OCI-LY7 (cell line): ENCODE measurements at places on chromosomes 13 and 19. TPM values are rescaled to one million over a fixed set of nuclear protein-coding genes. Genes with fewer than 3 reads are reported as not detected.

ZNF208 gene
- total RNA-seq: not detected in 2 replicates

GRCh38 chr13:97432232-97432916, 1.6 kb upstream of the RAP2A start:
- DNase-seq: peak; percentile 4

DNA sequence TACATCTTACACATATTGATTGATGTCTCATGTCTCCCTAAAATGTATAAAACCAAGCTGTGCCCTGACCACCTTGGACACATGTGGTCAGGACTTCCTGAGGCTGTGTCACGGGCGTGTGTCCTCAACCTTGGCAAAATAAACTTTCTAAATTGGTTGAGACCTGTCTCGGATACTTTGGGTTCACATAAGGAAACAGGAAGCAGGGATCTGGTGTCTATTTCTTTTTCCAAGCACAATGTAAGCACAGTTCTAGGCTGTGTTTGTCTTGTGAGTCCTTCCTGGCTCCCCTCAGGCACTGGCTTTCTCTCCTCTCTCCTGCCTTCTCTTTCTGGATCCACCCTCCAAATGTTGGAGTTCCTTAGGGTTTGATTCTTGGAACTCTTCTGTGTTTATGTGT, 27.6 kb upstream of the TPT1 start:
- no peak for DNase-seq

DNA sequence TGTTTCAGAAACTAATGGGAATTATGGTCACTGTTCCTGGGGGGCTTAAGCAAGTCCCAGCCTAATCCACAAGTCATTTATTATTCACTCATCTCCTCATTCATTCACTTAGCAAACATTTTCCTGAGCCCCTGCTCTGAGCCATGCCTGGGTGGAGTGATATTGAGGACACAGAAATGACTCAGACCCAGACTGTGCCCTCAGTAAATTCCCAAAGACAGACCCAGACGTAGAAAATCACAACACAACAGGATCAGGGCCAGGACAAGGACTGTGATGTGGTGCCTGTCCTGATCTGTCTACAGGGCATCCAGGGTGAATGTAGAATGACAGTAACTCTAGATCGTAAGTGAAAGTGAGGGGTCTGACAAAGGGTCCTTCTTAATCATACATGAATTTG, 7.0 kb upstream of the SPACA6 start:
- no peak for DNase-seq

DNA sequence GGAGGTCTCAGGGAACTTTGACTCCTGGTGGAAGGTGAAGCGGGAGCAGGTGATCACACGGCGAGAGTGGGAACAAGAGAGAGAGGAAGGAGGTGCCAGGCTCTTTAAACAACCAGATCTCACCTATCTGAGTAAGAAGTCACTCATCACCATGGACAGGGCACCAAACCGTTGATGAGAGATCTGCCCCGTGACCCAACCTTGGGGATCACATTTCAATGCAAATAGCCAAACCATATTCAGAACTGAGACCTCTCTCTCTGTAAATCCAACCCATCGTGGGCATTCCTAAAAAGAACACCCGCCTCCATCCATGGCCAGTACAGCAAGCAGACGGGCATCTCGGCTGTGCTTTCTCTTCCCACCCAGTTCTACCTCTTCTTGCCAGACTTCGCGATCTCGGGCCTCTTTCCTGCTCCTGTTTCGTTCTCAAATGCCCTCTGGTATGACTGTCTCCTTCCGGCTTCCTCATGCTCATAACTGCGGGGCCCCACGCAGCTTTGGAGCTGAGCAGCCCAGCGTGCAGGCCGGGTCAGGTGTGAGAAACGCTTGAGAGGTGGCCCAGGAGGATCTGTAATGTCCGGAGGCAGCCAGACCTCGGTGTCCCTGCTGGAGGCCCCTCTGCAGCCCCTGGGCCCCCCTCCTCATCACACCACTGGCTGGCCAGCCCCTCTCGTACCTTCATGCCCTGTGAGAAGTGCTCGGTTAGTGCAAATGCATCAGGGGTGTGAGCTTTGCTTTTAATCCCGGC, 97.0 kb upstream of the GPR183 start:
- DNase-seq: no peak

- no peak for DNase-seq
These were observed 69.7 kb downstream of the PIBF1 start for GRCh38 chr13:72851678-72852014.

GRCh38 chr19:55437410-55437809, 5.7 kb downstream of the SHISA7 start:
- DNase-seq: no peak

- DNase-seq: no peak
These were observed 1.1 kb upstream of the PLVAP start for GRCh38 chr19:17378271-17378670.

CCDC194 gene
- total RNA-seq: 8.5 and 8.8 TPM in 2 replicates

DNA sequence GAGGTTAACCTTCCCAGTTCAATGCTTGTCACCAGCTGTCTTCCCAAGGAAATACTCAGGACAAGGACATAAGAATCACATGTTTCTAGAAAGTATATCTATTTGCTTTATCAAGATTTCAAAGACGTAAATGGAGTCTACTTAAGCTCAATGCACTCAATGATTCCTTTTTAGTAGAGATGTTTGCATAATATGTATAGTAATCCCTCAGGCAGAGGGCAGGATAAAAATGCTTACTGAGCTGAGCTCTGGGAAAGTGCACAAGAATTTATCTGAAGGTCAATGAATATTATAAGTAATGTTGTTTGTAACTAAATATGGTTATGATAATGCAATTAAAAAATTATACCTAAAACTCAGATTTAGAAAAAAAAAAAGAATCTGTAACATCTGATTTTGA, 1309.4 kb upstream of the SLC10A2 start:
- no peak for DNase-seq

PNMA8A gene
- total RNA-seq: not detected in 2 replicates

DNA sequence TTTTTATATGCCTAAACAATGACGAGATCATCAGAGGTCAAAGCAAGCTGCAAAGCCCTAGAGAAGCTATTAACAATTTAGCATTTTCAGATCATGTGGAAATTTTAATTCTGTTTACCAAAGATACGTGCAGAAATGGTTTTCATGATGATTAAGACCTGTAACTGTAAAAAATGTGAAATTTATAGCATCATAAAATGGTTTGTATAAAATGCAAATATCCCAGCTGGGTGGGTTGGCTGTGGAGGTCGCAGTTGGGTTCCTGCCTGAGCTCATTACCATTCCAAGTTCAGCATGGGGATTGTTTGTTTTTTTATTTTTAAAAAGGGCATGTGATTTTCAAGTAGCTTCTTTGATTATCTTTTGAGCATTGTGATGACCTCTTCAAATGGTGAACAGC, 47.9 kb upstream of the SIAH3 start:
- DNase-seq: no peak

ADGRE3 gene
- total RNA-seq: not detected in 2 replicates

DNA sequence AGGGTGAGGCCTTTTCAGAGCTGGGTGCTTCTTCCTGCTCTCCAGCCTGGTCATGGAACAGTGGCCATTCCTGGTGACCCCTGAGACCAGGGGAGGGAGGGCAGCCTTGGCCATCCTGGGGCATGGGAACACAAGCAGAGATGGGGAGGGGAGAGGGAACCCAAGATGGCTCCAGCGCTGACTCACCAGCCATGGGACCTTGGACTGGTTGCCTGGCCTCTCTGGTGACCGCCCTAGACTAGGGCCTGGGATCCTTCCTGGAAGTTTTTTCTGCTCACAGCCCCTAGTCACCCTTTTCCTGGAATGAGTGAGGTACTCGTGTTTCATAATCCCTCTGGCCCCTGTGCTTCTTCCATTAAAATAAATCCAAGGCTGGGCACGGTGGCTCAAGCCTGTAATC, 3.3 kb upstream of the OPA3 start:
- DNase-seq: no peak

LAIR1 gene
- 3.9 and 4.3 TPM in 2 replicates for total RNA-seq

YJEFN3 gene
- 35.3 and 35.8 TPM in 2 replicates for total RNA-seq

OVOL3 gene
- total RNA-seq: not detected in 2 replicates

- DNase-seq: no peak
These were observed 491.1 kb upstream of the TSHZ3 start for GRCh38 chr19:31840371-31840770.

DNA sequence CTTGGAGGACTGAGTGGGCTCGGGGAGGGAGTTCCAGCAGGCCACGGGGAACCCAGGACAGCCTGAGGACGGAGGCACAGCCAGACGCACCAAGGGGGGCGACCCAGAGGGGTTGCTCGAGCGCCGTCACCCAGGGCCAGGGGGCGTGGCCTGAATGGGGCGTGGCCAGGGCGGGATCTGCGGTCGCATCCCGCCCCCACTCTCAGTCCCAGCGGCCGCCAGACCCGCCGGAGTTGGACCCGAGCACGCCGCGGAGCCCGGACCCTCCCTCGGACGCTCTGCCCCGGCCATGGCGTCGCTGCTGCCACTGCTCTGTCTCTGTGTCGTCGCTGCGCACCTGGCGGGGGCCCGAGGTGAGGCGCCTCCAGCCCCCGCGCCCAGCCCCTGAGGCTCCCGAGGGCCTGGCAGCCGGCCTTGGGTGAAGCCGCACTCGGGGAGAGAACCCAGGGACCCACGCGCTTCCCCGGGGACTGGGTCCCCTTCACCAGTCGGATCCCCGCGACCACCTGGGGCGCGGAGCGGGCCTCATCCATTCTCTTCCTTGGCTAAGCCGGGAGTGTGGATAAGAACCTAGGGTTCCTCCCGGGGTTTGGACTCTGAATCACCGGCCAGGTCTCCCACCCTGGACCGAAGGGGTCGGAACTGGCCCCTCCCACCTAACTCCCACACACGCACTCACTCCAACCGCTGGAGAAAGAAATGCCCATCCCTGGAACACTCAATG, at the start of gene CILP2:
Gene CILP2, plus strand, starts transcription at position 205 of the 724 bp plus-strand sequence. Its CDS starts 85 bp downstream, at position 290.
- peak; percentile 45 for DNase-seq

- DNase-seq: no peak
These were observed 231.6 kb downstream of the DCT start for GRCh38 chr13:94247890-94248289.

DNA sequence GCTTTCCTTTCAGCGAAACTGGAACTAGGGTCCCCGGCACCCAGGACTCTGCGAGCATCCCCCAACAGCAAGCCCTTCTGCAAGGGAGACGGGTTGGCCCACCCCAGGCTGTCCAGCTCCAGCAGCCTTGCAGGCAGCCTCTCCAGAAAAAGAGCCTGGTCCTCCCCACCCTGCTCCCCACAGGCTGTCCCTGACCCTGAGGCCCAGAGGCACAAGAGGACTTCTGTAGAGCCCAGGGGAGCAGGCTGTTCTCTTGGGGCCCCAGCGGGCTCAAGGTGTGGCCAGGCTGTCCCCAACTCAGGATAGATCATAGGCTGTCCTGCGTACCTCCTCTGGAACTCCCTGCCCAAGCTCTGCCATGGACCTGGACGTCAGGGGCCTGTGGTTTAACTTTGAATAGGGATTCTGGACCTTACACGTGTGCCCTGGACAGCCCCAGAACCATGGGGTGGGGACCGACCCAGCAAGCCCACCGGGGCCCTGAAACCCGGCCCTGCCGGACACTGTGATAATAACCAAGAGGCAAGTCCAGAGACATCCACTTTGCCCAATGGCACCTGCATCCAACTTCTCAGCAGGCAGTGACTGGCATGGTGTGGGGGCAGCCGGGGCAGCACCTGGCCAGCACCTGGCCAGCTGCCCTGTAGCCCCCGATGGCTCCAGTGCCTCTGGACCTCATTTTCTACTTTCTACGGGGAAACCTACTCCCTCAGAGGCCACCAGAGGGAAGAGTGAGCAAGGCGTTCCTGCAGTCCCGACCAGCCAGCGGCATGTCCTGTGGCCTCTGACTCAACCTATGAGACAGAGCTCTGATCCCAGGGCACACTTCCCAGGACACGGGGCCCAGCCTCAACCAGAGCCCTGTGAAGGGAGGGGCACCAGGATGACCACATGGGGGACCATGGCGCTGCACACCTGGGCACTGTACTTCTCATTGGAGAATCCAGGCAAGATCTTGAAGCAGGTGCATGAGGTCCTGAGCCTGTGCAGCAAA, 50.9 kb upstream of the TPM4 start:
- DNase-seq: peak; percentile 22

GRCh38 chr19:38693380-38694223, 46.2 kb downstream of the ACTN4 start:
- peak; percentile 9 for DNase-seq

WASF3 gene
- total RNA-seq: 0.17 and 0.48 TPM in 2 replicates

GRCh38 chr13:68439817-68440216, 1209.7 kb upstream of the PCDH9 start:
- DNase-seq: no peak

DNA sequence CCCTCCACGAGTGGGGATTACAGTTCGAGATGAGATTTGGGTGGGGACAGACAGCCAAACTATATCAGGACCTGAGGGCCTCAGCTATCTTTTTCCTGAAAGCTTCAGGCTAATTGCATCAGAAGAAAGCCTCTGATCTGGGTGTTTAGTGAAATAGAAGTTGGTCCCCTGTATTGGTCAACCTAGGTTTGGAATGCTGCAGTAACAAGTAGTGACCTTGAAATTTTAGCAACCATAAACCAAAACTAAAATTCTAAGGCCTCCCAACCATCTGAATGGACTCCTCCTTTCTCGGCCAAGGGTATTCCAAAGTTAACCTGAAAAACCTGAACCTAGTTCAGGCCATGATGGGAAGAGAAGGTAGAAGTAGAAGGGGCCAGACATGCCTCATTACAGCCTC, 34.9 kb upstream of the OR10H1 start:
- DNase-seq: no peak

GRCh38 chr13:30850204-30850866, 55.7 kb upstream of the MEDAG start:
- no peak for DNase-seq

- no peak for DNase-seq
These were observed 2.8 kb upstream of the LHFPL6 start for GRCh38 chr13:39605677-39606320.

DNA sequence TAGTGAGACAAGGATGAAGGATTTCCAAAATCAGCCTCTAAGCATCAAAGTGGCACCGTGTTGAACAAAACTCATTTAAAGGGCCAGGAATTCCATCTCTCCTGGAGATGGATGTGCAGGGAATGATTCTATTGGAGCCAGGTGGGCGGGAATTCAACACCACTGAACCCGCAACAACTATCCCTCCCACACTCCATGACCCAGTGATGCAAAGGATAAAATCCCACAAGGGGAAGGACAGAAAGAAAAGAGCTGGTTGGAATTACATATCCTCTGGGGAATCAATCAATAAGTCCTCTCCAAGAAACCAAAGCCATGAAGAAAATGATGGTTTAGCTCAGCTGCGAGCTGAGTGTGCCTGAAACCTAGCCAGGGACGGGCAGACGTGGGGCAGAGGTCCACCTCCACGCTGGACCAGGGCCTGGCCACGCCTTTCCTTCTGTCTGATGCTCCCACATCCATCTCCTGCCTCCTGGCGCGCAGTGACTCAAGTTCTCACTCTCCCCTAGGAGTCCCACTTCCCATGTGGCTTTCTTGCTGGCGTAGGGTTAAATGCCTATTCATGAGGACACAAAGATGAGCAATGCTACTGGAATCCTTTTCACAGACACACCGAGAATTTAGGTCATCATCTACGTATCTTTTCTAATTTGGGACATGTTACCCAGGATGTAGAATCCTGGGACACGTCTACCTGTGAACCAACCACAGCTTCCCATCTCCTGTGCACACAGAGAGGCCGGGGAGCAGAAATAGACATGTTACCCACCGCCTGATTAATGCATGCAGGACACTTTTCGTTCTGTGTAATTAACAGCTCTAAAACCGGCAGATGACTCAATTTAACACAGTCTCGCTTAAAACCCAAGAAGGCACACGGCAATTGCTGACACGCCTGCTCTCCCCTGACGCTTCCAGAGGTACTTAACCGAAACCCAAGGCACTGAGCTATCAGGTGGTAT, 48.6 kb downstream of the PEPD start:
- DNase-seq: no peak

- peak; percentile 69 for DNase-seq
These were observed 83.9 kb downstream of the LRRC63 start for GRCh38 chr13:46295491-46296114.

ZNF550 gene
- total RNA-seq: 6.8 and 8.7 TPM in 2 replicates

GRCh38 chr19:3392480-3392879, 26.1 kb downstream of the NFIC start:
- no peak for DNase-seq

CGB8 gene
- not detected in 2 replicates for total RNA-seq

C19orf85 gene
- not detected in 2 replicates for total RNA-seq
